Small intestine (tissue), 16 donors: ENCODE measurements at places on chromosomes 11 and 22.
A peak's percentile ranks its signal among the peaks of the same experiment; 100 is the strongest.

GRCh38 chr11:62071408-62071807, 52.4 kb upstream of the INCENP start:
- DNase-seq: no peak

GRCh38 chr11:45213717-45214116, 67.3 kb downstream of the PRDM11 start:
- no peak for DNase-seq

DNA sequence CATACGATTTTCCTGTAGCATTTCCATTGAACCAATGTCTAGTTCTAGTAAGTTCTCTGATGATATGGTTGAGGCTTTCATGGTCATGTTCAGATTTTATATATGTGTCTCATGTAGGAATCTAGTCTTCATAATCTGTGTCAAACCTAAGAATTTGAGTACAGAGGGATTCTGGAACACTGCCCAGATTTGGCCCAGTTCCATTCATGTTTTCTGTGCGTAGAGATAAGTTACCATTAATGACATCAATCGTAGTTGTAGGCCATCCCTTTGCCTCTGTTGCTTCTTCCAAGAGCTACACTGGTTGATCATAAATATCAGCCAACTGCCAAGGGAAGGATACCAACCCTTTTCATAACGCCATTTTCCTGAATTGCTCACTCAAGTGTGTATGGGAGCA, 23.3 kb downstream of the ST3GAL4 start:
- no peak for DNase-seq

DNA sequence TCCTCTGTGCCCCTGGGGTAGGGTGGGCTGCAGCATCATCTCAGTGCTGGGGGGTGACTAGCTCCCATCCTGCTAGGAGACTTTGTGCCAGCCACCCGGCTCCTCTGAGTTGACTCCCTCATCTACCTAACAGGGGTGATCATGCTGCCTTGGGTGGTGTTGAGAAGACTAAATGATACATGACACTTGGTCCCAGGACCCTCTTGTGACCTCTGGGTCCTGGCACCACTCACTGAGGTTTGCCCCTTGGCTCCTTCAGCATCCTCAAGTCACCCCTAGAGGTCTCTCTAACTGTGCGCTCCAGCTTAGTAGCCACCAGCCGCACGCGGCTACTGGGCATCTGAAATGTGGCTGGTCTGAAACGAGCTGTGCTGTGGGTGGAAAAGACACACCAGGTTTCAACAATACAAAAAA, 72.1 kb downstream of the LRRC32 start:
- DNase-seq: no peak

DNA sequence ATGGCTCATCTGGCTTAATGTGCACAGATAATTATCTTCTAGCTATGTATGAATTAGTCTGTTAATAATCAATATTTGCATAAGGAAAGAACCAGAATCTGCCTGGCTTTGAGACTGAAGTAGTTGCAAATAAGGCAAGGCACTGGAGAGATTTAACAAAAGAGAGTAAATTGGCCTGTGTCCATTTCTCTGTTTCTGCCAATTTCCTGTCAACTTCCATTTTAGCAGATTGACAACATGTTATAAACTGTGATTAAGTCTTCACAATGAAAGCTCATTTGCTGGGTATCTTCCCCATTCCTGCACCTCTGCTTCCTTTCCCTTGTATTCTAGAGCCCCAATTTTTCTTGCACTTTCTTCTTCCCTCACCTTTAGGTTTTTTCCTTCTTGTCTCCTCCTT, 5.3 kb upstream of the TMEM123 start:
- DNase-seq: no peak

GRCh38 chr11:111285189-111286091, 12.9 kb upstream of the POU2AF3 start:
- peak; percentile 62 for DNase-seq

- no peak for DNase-seq
Observed at GRCh38 chr22:43434275-43434927, 22.6 kb downstream of the MPPED1 start.

DNA sequence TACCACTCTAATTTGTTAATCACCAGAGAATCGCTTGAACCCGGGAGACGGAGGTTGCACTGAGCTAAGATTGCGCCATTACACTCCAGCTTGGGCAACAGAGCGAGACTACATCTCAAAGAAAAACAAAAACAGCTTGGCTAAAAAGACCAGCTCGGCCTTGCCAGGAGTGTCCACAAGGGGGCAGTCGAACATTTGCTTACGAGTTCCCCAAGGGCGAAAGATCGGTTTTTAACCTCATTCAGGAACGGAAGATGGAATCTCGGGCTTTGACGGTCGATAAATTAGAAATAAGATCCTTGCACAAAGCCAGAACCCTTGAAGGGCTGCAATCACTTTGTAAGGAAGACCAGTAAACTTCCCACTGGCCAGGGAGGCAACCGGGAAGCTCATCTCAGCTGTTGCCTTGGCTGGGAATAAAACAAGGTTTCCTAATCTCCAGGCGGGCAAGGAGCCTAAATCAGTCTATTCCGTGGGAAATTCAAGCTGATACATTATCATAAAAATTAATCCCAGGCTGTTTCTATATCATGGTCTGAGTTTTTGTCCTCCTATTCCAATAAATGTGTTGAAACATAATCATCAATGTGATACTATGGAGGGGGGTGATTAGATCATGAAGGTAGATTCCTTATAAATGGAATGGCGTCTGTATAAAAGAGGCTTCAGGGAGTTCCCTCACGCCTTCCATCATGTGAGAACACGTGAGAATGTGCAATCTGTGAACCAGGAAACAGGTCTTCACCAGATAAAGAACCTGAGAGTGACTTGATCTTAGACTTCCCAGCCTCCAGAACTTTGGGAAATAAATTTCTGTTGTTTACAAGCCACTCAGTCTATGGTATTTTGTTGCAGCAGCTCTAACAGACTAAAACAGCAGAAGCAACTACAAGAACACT, 14.9 kb upstream of the SLC29A2 start:
- peak; percentile 82 for DNase-seq

DNA sequence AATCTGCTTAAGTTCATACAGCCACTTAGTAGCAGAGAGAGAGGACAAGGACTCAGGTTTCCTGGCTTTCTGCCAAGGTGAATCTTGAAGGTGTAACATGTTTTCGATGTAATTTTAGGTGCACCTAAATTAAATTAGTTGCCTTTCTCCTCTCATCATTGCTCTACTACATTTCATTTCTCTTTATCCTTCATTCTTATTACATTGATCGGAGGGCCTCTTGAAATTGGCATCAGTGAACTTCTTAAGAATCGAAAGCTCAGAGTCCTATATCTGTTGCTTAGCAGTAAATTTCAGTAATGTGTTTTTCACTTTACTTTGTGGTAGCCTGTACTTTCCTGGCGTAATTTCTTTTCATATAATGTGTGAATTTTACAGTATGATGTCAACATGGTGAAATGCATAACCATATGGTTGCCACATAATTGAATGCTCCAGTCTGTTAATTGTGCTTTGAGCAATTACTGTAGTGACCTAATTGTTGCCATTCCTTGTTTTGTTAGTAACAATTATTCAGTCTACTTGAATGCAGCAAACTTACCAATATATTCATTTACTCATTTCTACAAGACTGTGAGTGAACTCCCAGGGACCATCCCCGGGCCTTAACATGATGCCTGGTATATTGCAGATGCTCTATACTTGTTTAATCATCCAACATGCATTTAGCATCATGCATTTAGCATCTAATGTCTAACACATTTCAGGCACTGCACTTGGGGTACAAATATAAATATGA, 138.1 kb downstream of the MAML2 start:
- DNase-seq: peak; percentile 29

- DNase-seq: no peak
Observed at GRCh38 chr11:74011360-74012073, 2.6 kb upstream of the UCP3 start.

- no peak for DNase-seq
Observed at GRCh38 chr11:102436561-102436960, 16.0 kb downstream of the TMEM123 start.

- DNase-seq: no peak
Observed at GRCh38 chr11:70420008-70420464, 21.7 kb downstream of the CTTN start.

- DNase-seq: no peak
Observed at GRCh38 chr22:46547883-46548244, 10.4 kb upstream of the CELSR1 start.

GRCh38 chr11:1638344-1638743, 8.8 kb downstream of the KRTAP5-5 start:
- no peak for DNase-seq

DNA sequence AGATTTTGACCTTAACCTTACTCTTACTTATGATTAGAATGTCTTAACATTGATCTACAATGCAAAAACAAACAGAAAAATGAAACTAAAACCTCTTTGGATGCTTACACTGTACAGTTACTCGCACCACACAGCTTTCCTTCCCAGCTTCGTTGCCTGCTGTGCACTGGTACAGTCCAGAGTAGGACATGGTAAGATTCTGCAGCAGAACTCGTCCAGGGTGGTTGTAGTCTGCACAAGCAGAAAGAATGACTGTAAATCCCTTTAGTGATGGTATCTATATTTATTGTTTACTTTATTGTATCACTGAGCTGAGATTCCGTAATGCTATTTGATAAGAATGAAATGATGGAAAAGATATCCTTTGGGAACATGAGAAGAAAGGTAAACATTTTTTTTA, 21.0 kb upstream of the HSPA8 start:
- no peak for DNase-seq

GRCh38 chr11:103682318-103683184, 353.9 kb upstream of the DDI1 start:
- DNase-seq: peak; percentile 76

DNA sequence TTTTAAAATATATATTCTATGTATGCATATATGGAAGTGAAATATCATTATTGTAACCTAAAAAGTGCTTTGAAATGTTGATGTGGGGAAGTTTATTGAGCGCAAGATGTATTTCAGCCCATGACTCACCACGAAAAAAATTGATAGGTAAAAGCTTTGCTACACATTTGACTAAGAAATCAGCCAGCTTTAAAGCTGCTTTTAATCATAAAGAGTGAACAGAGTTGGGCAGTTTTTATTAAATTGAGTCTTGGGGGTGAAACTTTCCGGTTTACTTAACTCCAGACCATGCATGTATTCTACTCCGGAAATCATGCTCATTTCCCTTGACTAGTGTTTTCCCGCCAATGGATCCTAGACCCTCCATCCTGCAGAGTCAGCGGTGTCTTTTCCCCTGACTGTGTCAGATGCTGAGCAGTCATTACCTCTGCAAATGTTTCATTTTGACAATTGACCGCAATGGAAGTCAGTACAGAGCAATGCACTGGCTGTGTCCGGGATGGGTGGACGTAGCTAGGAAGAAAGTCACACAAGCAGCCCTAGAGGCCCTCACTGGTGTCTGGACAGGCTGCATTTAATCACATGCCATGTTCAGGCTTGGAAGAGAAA, 47.2 kb upstream of the MPEG1 start:
- no peak for DNase-seq

- no peak for DNase-seq
Observed at GRCh38 chr22:29175312-29175835, 30.3 kb upstream of the EMID1 start.

DNA sequence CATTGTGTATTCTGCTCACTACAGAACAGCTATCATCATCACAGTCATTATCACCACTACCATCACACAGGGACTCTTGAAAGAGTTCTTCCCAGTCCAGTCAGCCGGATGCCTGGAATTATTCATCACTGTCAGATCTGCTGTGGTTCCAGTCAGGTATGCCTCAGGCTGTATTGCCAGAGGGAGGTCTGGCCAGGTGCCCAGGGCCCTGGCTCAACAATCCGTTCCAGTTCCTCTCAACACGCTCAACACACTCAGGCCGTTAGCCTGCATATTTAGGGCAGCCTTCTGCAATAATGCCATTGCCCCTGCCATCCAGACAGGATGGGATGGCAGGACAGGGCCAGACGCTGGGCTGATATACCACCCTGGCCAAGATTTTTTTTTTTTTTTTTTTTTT, 28.6 kb upstream of the RASL10A start:
- DNase-seq: no peak

DNA sequence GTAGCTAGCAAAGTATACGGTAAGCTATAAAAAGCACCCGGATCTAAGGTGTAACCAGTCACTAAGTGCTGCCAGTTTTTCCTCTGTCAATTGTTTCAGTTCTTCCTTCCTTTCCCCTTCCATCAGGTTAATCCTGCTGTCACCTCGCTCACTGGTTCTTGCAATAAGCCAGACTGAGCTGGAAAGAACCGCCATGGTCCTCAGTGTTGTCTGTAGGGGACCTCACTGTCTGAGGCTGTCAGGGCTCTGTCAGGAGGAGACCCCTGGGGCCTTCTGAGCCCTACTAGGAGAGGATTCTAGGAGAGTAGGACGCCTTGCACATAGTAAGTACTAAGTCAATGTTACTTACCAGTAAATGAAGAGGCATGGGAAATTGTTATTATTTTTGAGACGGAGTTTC, 1.4 kb upstream of the TBC1D22A start:
- no peak for DNase-seq

DNA sequence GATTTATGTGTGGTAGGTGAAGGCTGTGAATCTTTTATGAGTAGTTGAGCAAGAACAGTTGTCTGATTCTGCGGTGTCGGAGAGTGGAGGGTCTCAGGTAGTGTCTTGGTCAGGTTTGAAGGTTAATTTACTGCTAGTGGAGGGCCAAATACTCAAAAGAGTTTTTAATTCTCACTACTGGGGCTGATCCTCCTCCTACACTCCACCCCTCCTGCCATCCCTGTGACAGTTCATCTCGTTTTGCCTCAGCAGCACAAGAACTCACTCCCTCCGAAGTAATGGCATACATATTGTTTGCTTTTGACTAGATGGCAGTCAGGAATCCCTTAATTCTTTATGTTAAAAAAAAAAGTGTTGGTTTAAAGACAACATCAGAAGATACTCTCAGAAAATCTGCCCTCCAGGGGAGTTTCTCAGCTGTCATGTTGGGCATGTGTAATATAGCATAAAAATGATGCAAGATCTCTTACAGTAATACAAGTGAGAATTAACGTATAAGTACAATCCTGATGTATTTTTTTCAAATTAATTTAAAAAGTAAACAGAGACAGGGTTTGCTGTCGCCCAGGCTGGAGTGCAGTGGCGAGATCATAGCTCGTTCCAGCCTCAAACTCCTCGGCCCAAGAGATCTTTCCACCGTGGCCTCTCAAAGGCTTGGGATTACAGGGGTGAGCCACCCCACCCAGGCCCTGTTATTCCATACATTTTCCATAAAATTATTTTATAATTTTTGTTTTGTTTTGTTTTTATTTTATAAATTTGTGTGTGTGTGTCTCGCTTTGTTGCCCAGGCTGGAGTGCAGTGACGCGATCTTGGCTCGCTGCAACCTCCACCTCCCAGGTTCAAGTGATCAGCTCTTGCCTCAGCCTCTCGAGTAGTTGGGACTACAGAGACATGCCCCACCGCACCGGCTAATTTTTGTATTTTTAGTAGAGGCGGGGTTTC, 1.3 kb downstream of the FAR1 start:
- no peak for DNase-seq

GRCh38 chr22:23859201-23859600, 1.5 kb downstream of the SLC2A11 start:
- DNase-seq: no peak

- peak; percentile 48 for DNase-seq
Observed at GRCh38 chr11:76752321-76753143, 30.6 kb upstream of the TSKU start.
